ENCODE measurements at places on chromosomes 16 and 17. TPM values are rescaled to one million over a fixed set of nuclear protein-coding genes. Genes with fewer than 3 reads are reported as not detected.
A peak's percentile ranks its signal among the peaks of the same experiment; 100 is the strongest.

DNA sequence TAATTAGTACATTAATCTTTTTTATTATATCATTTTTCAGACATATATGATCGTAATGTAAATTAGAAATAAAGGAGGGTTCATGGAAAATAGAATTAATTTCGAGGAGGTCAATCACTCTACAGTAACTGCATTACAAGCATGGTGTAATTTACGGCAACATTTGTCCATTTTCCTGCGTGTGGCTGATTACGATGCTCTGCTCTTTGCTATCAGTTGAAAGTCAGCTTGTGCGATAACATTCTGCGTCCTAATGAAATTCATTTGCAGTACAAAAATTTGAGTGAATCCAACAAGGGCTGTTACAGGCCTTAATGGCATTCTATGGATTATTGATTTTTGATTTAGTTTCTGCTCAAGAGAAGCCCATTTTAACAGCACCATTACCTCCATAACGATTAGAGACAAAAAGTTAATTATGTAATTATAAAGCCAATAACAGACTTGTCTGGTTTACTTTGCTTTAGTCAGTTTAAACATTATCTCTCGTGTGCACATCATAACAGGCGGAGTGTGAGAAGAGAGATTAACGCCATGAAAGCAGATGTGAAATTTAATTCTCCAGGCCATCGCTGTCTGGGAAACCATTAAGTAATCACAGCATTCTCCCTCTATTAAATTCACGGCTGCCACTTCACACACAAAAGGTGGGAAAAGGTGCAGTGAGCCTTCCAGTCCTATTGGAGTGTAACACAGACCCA lies 256.4 kb upstream of the IRX3 start:
- DNase-seq, result no peak

- DNase-seq, result no peak
Measured at GRCh38 chr16:18789515-18789849, 652 bp downstream of the RPS15A start.

DNA sequence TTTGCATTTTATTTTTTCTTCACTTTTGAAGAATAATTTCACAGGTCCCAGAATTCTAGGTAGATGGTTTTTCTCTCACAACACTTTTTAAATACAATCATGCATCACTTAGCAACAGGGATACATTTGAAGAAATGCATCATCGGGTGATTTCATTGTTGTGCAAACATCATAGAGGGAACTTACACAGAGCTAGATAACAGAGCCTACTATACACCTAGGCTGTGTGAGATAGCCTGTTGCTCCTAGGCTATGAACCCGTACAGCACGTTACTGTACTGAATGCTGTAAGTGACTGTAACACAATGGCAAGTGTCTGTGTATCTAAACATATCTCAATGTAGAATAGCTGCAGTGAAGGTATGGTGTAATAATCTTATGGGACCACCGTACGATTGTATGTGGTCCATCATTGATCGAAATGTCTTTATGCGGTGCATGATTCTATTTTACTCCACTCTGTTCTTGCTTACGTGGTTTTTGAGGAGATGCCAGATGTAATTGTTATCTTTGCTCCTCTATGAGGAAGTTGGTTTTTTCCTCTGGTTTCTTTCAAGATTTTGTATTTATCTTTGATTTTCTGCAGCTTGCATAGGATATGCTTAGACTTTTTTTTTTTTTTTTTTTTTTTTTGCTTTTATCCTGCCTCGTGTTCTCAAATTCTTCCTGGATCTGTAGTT lies 35.5 kb upstream of the TMEM92 start:
- DNase-seq, result no peak

DNA sequence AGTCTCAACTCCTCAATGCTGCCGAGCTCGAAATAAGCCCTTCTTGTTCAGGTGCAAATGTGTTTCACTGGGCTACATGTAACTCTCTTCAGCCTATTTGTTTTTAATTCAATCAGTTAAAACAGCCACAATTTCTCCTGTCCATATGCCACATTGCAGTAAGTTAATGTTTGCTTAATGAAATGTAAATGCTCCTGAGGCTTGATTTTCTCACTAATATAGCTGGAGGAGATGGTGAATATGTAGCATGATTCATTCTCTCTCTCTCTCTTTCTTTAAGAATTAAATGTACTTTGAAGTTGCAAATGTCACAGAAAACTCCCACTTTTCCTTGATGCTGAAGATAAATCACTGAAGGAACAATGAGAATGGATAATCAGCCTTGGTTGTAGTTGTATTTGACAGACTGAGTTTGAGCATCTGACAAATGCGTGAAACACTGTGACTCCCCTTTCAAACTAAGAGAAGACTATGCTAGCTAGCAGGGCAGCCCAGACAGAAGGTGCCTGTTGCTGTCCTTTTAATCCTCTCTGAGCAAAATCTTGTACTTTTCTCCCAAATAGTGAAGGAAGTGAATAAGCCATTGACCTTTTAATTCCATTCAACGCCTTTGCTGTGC lies 161.8 kb downstream of the ANKFN1 start:
- DNase-seq, result no peak

DNA sequence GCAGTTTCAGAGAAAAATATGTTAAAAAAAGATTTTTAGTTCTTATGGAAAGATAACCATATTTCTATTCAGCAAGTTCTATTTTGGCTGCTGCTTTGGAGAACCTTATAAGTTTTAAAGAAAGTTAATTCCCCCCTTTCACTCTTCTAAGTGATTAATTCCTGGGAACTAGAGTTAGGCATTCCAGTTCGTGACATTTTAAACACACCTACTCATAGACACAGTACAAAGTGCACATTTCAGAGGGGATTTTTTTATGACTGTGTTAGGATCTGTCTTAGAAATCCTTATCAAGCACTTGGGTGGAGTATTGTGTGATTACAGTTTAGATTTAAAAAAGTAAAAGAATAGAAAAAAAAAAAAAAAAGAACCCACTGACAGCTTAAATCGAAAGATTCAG lies 3.5 kb upstream of the CDH11 start:
- no peak for DNase-seq

GRCh38 chr17:82689077-82689476 lies 9.4 kb downstream of the RAB40B start:
- no peak for DNase-seq

The TMEM114 gene
- total RNA-seq, result not detected

GRCh38 chr16:87366288-87366687 lies 17.3 kb downstream of the FBXO31 start:
- DNase-seq, result peak; percentile 74

DNA sequence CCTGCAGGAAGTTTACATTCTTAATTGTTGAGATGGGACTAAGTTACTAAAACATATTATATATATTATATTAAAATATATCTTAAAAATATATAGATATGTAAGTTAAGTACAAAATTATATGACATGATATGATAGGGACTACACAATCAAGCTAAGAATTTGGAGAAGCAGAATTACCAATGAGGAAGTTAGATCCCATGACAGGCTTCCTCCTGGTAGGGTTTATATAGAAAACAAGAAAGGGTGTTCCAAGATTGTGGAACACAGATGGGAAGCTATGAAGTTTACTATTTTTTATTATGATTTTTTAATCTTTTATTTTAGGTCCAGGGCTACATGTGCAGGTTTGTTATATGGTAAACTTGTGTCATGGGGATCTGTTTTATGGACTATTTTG lies 260.8 kb upstream of the ZFHX3 start:
- DNase-seq, result no peak

The GNGT2 gene
- 0.68 TPM for total RNA-seq

- DNase-seq, result no peak
Measured at GRCh38 chr16:26672206-26672605, 394.5 kb upstream of the C16orf82 start.

DNA sequence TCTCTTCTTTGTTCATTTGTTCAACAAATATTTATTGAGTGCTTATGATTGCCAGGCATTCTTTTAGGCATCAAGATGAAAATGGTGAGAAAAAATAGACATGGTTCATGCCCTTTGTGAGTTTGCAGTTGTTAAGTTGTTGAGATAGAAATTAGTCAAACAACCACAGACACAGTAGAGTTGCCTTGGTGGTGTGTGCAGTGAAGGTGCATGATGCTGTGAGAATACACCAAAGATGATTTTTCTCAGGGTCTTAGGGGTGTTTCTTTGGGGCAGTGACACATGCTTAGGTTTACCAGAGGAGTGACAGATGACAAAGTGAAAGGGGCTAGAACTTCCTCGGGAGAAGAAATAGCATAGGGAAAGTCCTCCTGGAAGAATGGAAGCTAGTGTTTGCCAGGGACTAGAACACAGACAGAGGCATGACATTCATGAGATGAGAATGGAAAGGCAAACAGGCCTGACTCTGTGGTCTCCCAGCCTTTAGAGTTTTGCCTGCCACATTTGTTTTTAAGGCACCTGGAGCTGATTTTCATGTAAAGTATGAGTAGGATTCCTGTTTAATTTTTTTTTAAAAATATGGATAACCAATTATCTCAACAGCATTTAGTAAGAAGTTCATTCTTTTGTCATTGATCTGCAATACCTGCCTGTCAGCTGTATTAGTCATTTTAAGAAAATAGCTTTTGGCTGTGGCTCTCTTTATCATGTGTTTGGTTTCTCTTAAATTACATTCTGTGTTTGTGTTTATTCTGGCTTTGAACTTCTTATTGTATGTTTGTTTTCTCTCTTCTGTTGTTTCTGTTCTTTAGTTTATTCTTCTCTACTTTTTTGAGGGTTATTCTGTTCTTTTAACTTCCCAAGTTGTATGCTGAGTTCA lies 36.6 kb downstream of the CYLD start:
- DNase-seq, result no peak

DNA sequence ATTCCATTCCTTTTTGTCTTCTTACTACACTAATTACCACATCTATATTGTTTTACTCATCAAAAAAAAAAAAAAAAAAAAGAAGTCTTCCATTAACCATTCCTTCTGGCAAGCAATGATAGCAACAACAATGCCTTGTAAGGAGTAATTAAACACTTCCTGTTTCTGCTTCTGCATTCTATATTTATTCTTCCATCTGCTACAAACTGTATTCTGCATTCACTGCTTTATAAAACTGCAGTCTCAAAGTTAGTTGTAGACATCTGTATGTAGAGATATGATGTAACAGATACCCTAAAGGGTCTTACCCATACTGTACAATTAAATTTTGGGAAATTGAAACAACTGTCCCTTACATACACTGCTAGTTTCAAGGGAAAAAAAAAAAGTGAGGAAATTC lies 28.7 kb upstream of the ABCA6 start:
- no peak for DNase-seq

DNA sequence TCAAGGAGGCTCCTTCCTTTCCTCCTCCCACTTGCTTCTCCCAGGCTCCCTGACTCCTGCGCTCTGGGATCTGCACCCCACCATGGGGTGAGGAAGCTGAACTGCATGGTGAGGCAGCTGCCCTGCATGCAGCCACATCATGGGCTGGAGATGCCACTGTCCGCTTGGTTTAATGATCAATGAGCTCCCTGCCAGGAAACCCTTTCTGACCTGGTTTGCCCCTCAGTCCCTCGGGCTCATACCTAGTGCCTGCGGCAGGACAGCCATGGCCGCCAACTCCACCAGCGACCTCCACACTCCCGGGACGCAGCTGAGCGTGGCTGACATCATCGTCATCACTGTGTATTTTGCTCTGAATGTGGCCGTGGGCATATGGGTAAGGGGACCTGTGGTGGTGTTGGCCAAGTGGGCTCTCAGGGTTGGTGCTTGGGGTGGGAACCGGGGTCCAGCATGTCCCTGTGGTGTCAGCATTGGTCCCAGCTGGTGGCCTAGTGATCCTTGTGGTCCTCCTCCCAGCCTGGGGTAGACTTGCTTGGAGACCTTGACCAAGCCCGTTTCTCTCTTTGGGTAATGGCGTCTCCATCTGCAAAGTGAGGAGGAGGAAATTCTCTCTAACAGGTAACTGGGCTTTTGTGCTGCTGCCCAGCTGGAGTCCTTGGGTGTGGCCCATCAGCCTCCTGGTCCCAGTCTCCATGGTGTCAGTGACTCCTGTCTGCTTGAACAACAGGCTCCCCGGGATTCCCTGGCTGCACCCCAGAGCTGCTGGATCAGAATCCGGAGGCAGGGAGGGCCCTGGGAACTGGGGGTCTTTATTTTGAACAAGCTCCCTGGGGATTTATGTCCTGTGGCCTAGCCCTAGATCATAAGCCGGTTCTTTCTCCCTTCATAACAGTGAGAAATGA lies at the start of gene SLC5A10:
Gene SLC5A10, plus strand, starts transcription at position 225 of the 902 bp plus-strand sequence. Its CDS starts 41 bp downstream, at position 266.
- DNase-seq, result no peak

The STX1B gene
- not detected for total RNA-seq

DNA sequence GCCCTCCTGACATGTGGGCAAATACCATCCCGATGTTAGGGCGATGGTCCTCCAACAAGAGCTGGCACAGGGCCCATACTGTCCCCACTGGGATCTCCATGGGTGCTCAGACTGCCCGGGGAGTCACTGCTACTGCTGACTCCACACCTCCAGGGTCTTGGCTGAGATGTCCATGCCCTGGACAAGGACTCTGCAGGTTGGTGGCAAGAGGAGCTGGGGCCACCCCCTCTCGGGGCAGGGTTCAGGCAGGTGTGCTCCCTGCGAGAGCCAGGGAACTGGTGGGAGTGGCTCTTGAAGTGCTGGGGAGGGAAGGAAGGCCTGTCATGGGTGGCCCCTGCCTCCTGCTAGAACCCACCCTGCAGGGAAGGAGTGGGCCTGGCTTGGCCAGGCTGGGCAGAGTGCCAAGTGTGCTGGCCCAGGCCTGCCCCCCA lies 6.4 kb downstream of the CASKIN2 start:
- DNase-seq, result no peak

DNA sequence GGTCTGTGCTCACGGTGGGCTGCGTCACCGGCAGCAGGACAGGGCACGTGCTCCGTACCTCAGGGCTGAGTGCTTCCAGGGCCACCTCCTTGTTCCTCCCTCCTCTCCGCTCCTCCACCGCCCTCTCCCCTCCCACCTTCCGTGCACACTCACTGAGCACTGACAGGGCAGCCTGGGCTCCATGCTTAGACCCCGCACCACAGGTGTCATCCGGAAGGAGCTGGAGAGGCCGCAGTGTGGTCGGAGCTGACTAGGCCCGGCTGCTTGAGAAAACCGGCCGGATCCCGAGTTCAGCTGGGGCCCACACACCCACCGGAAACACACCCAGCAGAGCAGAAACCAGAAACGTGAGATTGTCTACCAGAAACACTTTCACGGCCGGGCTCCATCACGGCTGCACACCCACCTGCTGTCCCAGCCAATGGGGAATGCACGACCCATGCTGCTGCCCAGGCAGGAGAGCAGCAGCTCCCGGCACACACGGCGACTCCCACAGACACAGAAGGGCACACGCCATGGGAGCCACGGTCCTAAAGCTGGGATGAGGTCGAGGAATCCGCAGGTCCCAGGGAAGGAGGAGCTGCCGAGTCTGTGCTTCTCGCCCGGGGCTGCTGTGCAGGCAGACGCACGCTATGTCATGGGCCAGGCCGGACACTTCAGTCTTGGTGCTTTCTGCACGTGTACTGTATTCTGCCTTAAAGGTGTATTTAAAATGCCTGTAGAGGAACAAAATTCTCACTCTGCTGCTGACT lies 55.0 kb upstream of the ZNF469 start:
- no peak for DNase-seq

- DNase-seq, result no peak
Measured at GRCh38 chr17:80035687-80035936, at the start of gene TBC1D16. TSS of gene TBC1D16 (minus strand) at chr17:80035872. CDS start at chr17:80013547, 22,325 bp downstream.

All from transverse colon (tissue), 4 donors.